ENCODE measurements at places on chromosomes 13 and 19.

- DNase-seq, result no peak
Measured at GRCh38 chr19:10685210-10685609, 16.0 kb upstream of the QTRT1 start.

DNA sequence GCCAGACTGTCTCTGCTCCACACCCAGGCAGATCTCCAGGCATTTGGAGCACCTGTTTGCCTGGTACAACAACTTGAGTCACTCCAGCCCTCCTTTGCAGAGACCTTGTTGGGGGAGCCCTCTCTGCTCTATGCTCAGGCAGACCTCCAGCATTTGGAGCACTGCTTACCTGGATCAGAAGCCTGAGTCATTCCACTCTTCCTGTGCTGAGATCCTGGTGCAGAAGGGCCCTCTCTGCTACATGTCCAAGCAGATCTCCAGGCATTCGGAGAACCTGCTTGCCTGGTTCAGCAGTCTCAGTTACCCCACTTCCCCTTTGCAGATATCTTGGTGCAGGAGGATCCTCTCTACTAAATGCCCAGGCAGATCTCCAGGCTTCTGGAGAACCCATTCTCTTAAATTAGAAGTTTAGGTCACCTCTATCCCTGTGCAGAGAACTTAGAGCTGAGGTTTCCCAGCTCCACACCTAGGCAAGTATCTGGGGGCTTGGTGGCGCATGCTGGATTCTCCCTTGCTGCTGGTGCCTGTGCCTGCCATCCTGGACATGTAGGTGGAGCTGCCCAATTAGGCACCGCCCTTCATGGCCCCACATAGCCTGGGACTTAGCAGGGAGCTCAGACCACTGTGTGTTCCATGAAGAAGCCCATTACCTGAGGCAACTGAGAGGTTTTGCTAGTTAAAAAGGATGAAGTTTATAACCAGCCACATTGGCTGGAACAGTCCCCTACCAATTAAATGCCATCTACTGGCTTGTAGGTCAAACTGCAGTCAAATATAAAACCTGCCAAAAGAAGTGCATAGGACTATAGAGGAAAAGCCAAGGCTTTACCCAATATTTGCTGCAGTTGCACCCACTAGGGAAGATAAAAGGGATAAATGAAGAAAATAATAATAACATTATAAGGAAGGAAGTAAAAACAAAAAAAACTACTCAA, 97.6 kb upstream of the SLITRK6 start:
- DNase-seq, result peak; percentile 47

- DNase-seq, result no peak
Measured at GRCh38 chr19:23528376-23528775, 133.1 kb upstream of the ZNF91 start.

GRCh38 chr19:6864325-6864940, 22.9 kb upstream of the ADGRE1 start:
- DNase-seq, result no peak

Data from NAMALWA (cell line).